Right cardiac atrium (tissue), 5 donors: ENCODE measurements at places on chromosomes 6 and 20. TPM values are rescaled to one million over a fixed set of nuclear protein-coding genes. Genes with fewer than 3 reads are reported as not detected.

The BTN1A1 gene
- not detected for total RNA-seq

The CCN6 gene
- not detected for total RNA-seq

The OR2J3 gene
- not detected for total RNA-seq

The C6orf58 gene
- total RNA-seq: not detected

DNA sequence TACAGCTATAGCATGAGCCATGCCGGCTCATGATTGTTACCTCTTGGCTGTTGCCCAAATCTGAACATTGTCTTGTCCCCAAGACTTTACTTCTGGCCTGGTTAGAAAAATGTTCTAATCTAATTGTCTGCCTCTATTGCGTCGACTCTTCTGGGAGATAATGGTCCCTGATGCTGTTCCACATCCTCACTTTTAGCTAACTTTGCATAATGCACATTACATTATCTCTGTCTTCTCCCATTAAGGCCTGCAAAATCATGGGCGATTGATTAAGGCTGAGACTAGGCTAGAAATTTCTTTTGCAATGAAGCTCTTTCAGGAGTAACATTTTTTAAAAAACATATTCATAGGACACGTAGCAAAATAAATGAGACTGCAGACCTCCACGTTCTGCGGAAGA lies 961.0 kb downstream of the KIF16B start:
- no peak for DNase-seq

DNA sequence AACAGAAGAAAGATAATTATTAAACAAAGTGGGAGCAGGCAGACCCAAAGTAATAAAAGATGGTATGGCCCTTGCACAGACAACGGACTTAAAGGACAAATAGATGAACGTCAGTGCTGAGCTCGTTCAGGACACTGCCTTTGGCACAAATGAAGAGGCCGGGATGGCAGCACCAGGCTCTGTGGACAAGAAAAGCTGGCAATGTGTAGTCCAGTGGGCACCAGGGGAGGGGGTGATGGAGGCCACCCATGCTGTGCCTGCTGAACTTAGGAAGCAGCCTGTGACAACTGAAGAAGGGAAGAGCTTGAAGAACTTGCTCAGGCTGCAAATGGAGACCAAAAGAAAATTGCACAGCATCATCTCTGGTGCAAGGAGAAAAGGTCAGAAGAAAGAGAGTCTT lies 131.0 kb downstream of the ANKRD60 start:
- no peak for DNase-seq

DNA sequence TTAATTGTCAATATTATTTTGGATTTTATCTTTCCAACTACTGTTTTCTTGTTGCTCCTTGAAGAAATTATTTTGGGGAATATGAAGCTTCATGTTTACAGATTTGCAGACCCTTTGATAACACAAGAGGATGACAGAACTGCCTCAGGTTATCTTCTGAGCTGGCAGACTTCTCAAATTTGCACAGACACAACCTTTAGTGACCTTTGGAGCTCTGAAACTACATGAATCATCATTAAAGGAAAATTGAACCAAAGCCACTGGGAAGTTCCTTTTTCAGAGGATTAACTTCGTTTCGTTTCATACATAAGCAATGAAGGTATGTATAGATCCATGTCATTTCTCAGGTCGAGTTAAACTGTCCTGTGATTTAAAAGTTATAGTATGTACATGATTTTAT lies 85.9 kb downstream of the FBXO5 start:
- no peak for DNase-seq
